ENCODE measurements at places on chromosomes 2 and 18. TPM values are rescaled to one million over a fixed set of nuclear protein-coding genes. Genes with fewer than 3 reads are reported as not detected.

DNA sequence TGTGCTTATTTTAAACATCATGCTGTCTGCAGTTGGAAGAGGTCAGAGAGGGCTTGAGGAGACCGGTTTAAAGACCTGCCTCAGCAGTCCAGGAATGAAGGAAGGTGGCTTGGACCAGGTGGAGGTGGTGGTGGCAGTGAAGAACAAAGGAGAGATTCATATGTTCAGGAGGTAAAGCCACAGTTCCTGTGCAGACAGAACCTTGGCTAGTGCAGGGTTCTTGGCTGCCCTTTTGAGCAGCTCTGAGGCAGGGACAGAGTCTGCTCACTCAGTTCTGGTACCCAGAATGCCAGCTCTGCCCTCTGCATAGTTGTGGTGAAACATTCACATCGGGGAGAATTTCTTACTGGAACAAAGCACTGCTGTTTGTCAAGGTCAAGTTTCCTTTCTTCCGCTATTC lies 669.7 kb upstream of the HS6ST1 start:
- H3K4me1 ChIP-seq: peaks cover 28% of the 10 kb centered on the region
- no peaks in the 10 kb centered on the region for H3K27me3 ChIP-seq
- H3K4me3 ChIP-seq: no peak overlapping the region
- H3K36me3 ChIP-seq: peaks cover 4% of the 10 kb centered on the region

GRCh38 chr2:43885132-43885632 lies 46.4 kb downstream of the ABCG8 start:
- no peak for DNase-seq
- no peak overlapping the region for H3K4me3 ChIP-seq
- no peaks in the 10 kb centered on the region for H3K4me1 ChIP-seq
- H3K27me3 ChIP-seq: no peaks in the 10 kb centered on the region

DNA sequence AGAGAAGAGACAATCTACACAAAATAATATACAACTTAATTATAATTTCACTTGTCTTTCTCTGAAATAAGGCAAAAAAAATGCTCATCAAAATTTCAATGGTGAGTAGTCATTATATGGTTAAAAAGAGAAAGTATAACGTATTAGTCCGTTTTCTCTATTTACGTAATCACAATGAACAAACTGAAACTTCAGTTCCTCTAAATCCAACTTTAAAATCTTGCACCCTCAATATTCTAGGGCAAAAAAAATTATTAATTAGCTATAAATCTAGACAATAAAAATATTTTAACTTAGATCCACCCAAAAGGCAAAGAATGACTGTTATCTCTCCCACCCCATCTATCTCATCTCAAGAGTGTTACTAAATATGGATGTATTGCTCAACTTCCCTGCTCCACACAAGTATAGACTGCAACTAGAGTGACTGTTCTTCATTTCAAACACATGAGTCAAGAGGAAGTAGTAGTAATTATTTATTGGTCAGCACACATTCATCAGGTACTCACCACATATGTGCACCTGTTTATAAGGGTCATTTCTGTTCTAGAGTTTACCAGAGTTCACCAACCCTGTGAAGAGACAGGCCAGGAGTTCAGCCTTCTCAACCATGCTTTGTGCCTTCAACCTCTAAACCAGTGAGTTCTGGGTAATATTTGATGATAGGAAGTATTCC lies 36.4 kb downstream of the STK39 start:
- H3K4me3 ChIP-seq: no peak overlapping the region
- H3K4me1 ChIP-seq: peaks cover 16% of the 10 kb centered on the region
- DNase-seq: no peak
- H3K36me3 ChIP-seq: peaks cover 3% of the 10 kb centered on the region
- no peak overlapping the region for H3K27ac ChIP-seq
- H3K27me3 ChIP-seq: no peaks in the 10 kb centered on the region

The COL5A2 gene
- 438 TPM for total RNA-seq

- peaks cover 8% of the 10 kb centered on the region for H3K27me3 ChIP-seq
- no peak overlapping the region for H3K4me3 ChIP-seq
- H3K27ac ChIP-seq: no peak overlapping the region
- no peak for DNase-seq
- H3K4me1 ChIP-seq: peaks cover 26% of the 10 kb centered on the region
Observed at GRCh38 chr2:84902526-84902925, 2.9 kb upstream of the TMSB10 start.

The LRRC30 gene
- not detected for total RNA-seq

GRCh38 chr2:107008843-107009242 lies 122.9 kb upstream of the ST6GAL2 start:
- H3K27ac ChIP-seq: no peak overlapping the region
- peaks cover 4% of the 10 kb centered on the region for H3K4me1 ChIP-seq
- H3K36me3 ChIP-seq: no peaks in the 10 kb centered on the region
- H3K27me3 ChIP-seq: peaks cover 4% of the 10 kb centered on the region
- no peak for DNase-seq

DNA sequence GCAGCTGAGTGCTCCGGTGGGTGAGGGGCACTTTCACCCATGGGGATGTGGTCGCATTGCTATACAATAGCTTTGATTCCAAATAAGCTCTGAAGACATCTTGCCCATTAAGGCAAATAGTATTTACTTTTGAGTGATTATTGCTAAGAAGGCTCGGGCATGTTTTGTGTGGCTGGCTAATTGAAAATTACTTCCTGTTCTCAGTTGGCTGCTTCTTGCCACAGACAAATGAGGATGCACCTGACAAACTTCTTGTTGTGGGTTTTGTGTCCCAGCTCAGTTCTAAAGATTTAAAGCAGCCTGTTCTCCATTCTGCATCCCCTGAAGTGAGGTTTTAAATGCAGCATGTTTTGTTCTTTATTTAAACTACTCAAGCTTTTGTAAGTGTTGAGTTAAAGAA lies 88.3 kb downstream of the KCNS3 start:
- H3K4me1 ChIP-seq: peaks cover 12% of the 10 kb centered on the region
- no peaks in the 10 kb centered on the region for H3K36me3 ChIP-seq
- H3K27ac ChIP-seq: no peak overlapping the region
- no peak for DNase-seq
- H3K4me3 ChIP-seq: no peak overlapping the region

- no peak for DNase-seq
- H3K27ac ChIP-seq: no peak overlapping the region
- no peaks in the 10 kb centered on the region for H3K4me1 ChIP-seq
- H3K27me3 ChIP-seq: no peaks in the 10 kb centered on the region
Observed at GRCh38 chr2:95267458-95268210, 6.6 kb upstream of the PROM2 start.

- H3K4me3 ChIP-seq: no peak overlapping the region
- peaks cover 16% of the 10 kb centered on the region for H3K4me1 ChIP-seq
- no peak for DNase-seq
- no peaks in the 10 kb centered on the region for H3K36me3 ChIP-seq
Observed at GRCh38 chr2:120237491-120237902, 14.3 kb upstream of the TMEM185B start.
